ENCODE measurements at places on chromosomes 7 and 10. TPM values are rescaled to one million over a fixed set of nuclear protein-coding genes. Genes with fewer than 3 reads are reported as not detected.
A peak's percentile ranks its signal among the peaks of the same experiment; 100 is the strongest.

The TAS2R41 gene
- total RNA-seq: not detected

The MMP21 gene
- total RNA-seq: not detected

- H3K4me1 ChIP-seq: no peaks in the 10 kb centered on the region
- no peak overlapping the region for H3K4me3 ChIP-seq
- peaks cover under 1% of the 10 kb centered on the region for H3K27me3 ChIP-seq
- no peak overlapping the region for H3K27ac ChIP-seq
Measured at GRCh38 chr7:26515314-26515842, 223.7 kb downstream of the SNX10 start.

- no peaks in the 10 kb centered on the region for H3K27me3 ChIP-seq
- H3K36me3 ChIP-seq: peaks cover 31% of the 10 kb centered on the region
- peak overlapping the region; percentile 17 for H3K27ac ChIP-seq
- no peak overlapping the region for H3K4me3 ChIP-seq
- no peak for DNase-seq
Measured at GRCh38 chr7:137895301-137896221, 48.8 kb upstream of the DGKI start.

The EBLN1 gene
- total RNA-seq: not detected

DNA sequence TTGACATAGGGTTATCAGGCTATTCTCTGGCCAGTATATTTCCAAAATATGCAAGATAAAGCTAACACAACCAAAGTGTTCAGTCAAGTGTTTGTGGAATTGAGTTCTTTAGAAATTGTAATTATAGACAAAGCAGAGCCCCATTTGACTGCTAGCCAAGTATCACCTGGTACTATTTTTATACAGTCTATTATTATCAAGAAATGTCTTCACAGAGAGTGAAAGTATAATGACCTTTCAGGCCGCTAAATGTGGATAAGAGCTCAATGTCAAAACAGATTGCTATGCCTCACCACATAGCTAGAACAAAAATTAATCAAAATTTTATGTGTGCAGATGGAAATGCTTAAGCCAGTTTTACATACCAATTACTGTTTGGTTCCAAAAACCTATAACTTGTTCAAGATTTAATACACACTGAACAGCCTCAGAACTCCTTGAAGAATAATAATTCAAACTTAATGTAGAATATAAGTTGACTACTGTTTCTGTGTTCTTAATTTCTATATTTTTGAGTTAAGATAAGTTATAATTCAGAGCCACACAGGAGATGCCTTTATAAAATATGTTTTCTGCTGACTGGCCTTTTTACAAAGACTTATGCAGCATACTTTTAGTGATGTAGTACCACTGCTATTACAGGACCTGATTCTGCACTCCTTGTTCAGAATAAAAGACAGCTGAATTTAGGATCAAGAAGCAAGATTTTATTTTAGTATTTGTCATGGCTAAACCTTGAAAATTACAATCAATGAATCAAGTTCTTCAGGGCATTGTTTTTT, 31.0 kb downstream of the PRPS1L1 start:
- no peaks in the 10 kb centered on the region for H3K4me1 ChIP-seq
- no peak overlapping the region for H3K4me3 ChIP-seq
- H3K36me3 ChIP-seq: no peaks in the 10 kb centered on the region
- peaks cover 3% of the 10 kb centered on the region for H3K27me3 ChIP-seq
- H3K27ac ChIP-seq: no peak overlapping the region

Measured in activated CD8-positive, alpha-beta T cell treated with anti-CD3 and anti-CD28 coated beads, Interleukin-2, amount 10 ng/mL, durations not matched to agents 7 days and 5 days (primary cell).